ENCODE measurements at places on chromosomes 3 and 15.

GRCh38 chr3:153282355-153282754 lies 120.3 kb downstream of the RAP2B start:
- no peak for DNase-seq

GRCh38 chr3:69186575-69187093 lies 64.2 kb upstream of the LMOD3 start:
- DNase-seq: no peak

GRCh38 chr3:76011121-76011520 lies 225.8 kb upstream of the ZNF717 start:
- no peak for DNase-seq

GRCh38 chr15:66780973-66781718 lies 79.1 kb downstream of the SMAD6 start:
- DNase-seq: no peak

DNA sequence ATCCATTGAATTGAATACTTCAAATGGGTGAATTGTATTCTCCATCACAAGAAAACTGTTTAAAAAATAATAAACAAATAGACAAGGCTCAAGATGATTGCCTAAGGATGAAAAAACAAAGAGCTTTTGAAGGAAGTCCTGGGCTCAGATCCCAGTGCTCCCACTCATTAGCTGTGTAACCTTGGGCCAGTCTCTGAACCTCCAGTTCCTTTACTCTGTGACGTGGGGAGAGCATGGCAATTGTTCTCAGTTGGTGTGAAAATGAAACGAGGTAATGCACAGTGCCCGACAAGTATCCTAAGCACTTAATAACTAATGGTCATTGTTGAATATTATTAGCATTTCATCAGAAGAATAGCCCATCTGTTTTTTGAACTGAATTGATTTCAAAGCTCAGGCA lies 40.7 kb downstream of the TNIK start:
- DNase-seq: no peak

GRCh38 chr3:16417945-16418739 lies 95.4 kb downstream of the RFTN1 start:
- no peak for DNase-seq

DNA sequence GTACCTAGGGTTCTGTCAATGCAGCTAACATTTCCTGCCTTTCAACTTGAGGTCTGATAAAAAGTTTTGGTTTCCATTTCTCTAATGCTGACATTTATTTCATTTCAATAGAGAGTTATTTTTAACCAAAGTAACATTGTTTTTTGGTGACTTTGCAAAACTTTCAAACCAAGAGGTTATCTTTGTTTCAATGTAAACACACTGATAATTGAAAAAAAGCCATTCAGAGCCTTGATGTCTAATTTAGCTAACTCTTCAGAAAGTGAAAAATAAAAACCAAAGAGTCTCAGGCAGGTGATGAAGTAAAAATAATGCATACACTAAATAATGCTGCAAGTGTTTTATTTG lies 9.6 kb upstream of the TIPARP start:
- peak; percentile 36 for DNase-seq

- DNase-seq: no peak
Measured at GRCh38 chr3:114319453-114319852, 25.6 kb downstream of the TIGIT start.

- no peak for DNase-seq
Measured at GRCh38 chr3:50571486-50571885, 2.2 kb downstream of the HEMK1 start.

- no peak for DNase-seq
Measured at GRCh38 chr3:72298201-72299152, 513.5 kb upstream of the PROK2 start.

DNA sequence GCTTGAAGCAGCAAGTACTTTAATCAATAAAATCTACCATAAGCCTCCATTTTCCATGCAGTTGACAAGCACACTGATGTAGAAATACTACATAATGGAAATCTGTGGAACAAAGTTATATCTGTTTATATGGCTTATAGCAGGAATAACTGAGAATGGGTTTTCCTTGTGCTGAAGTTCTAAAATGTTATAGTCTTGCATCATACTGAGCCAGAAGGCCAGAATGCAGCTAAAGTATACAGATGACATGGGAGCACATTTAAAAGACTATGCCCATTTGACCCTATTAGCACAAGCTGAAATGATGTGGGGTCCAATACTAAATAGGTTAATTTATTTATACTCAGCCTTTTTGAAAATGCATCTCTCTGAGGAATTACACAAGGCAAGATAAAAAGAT lies 25.1 kb downstream of the SLC24A5 start:
- DNase-seq: no peak

DNA sequence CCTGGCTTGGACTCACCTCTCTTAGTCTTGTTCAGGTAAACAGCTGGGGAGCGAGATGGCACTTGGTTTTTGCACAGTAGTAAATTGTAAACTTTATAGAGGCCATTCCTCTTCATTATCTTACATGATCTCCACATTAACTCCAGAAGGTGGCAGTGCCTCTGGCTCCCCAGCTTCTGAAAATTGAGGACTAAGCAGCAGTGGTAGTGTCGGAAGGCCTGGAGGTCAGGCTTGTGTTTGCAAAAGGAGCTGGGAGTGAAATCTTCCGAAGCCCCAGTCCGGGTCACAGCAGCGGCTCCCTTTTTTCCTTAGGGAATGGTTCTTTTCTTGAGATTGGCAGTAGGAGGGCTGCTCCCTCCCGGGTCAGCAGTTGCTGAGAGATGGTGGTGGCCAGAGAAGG lies 85.7 kb downstream of the FNDC3B start:
- no peak for DNase-seq

GRCh38 chr3:118055381-118055780 lies 979.3 kb downstream of the IGSF11 start:
- no peak for DNase-seq

DNA sequence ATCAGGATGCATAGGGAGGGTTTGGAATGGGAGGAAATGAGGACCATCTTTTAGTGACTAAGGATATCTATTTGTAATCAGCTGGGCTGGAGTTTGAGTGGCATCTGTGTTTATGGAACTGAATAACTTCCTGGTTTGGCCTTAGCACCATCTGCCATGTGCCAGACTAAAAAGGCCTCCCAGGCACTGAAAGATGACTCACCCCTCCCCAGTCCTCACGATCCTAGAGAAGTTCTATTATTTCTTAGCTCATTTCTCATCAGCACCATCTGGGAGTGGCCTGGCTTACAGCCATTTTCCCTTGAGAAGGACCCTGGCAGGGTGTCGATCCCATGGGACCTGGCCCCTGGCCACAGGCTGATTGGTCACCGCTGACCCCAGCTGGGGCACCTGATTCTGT lies 23.9 kb upstream of the CTXND1 start:
- DNase-seq: no peak

DNA sequence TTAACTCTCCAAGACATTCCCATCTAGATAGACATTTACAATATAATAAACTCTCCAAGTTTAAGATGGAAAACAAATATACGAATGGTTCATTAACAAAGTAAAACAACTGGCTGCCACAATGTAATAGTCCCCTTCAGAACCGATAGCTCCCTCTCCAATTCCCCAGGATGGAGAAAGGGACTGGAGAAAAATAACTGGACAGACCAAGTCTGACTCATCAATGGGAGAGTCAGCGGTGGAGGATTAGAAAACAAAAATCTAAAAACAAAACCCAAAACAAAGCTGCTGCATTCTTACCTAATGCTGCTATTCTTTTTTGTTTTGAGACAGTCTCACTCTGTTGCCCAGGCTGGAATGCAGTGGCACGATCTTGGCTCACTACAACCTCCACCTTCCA lies 468.1 kb downstream of the SHQ1 start:
- no peak for DNase-seq

DNA sequence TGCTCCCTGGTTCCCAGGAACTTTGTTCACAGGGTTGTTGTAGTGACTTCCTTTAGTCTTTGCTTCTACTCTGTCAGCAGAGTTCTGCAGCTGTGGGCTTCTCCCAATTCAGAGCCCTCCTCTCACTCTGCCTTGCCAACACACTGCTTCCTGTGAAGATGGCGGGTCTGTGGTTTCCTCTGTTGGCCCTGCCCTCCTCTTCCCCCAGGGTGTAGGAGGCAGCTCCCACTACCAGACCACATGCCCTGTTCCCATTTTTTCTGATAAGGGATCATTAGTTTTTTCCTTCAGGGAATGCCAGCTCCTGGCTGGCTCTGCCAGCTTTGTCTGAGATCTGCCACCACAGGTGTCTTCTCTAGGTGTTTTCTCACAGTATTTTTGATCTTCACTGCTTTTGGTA lies 12.7 kb downstream of the SPSB4 start:
- no peak for DNase-seq

DNA sequence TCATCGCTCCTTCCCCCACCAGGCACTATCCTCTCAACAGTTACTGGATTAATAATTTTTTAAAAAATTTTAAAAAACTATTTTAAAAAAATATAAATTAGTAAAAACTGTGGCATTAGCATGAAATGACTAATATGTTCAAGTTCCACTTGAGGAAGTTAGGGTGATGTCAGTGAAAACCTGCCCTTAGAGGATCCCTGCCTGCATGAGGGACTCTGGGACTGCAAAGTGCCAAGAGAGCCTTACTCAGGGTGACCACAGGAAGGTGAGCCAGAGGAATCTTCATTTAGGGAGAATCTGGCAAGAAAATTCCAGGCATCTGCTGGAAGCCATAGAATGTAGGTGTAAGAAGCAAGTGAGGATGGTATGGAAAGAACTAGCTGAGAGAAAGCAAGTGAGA lies 157.7 kb upstream of the BCL6 start:
- DNase-seq: no peak

DNA sequence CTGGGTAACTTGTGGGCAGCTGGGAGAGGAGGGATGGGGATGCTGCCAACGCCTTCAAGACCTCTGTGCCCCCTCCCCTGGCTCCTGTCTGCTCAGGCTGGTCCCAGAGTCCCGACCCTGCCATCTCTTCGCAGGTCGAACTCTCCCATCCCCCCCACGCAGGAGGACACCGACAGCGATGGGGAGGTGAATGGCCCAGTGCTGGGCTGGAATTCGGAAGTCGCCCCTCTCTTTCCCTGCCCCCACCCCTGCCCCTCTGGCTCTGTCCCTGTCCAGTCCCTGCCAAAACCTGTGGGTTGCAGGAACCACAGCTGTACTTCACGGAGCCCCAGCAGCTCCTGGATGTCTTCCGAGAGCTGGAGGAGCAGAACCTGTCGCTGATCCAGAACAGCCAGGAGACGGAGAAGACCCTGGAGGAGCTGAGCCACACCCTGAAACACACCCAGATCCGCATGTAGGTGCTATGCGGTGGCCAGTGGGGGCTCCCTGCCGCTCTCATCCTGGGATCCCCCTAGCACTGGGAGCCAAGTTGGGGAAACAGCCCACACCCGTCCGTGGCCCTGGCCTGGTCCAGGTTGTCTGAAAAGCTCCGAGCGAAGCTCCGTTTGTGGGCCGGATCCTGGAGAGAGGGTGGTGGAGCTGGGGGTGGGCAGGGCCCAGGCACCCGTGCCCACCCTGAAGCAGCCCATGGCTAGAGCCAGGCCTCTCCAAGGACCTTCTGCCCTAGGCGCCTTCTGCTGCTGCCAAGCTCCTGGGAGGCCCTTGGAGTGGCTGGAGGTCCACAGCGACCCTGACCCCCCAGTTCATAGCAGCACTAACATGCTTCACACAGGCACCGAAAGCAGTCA lies 28.7 kb downstream of the CFAP100 start:
- DNase-seq: no peak

- DNase-seq: no peak
Measured at GRCh38 chr15:76303909-76304308, 7.4 kb downstream of the ETFA start.

GRCh38 chr3:195068084-195069080 lies 202.6 kb downstream of the XXYLT1 start:
- no peak for DNase-seq

DNA sequence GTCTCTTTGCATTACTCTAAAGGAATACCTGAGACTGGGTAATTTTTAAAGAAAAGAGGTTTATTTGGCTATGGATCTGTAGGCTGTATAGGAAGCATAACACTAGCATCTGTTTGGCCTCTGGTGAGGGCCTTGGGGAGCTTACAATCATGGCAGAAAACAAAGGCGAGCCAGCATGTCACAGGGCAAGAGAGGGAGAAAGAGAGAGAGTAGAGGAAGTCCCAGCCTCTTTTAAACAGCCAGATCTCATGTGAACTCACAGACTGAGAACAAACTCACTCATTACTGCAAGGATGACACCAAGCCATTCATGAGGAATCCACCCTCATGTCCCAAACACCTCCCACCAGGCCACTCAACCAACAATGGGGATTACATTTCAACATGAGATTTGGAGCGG lies 974.6 kb downstream of the FHIT start:
- DNase-seq: no peak

- DNase-seq: no peak
Measured at GRCh38 chr3:140238646-140239314, 303.8 kb downstream of the CLSTN2 start.

- no peak for DNase-seq
Measured at GRCh38 chr15:82647045-82647834, at the start of gene CPEB1. TSS of gene CPEB1 (minus strand) at chr15:82647363. CDS start at chr15:82628459, 18,904 bp downstream.

DNA sequence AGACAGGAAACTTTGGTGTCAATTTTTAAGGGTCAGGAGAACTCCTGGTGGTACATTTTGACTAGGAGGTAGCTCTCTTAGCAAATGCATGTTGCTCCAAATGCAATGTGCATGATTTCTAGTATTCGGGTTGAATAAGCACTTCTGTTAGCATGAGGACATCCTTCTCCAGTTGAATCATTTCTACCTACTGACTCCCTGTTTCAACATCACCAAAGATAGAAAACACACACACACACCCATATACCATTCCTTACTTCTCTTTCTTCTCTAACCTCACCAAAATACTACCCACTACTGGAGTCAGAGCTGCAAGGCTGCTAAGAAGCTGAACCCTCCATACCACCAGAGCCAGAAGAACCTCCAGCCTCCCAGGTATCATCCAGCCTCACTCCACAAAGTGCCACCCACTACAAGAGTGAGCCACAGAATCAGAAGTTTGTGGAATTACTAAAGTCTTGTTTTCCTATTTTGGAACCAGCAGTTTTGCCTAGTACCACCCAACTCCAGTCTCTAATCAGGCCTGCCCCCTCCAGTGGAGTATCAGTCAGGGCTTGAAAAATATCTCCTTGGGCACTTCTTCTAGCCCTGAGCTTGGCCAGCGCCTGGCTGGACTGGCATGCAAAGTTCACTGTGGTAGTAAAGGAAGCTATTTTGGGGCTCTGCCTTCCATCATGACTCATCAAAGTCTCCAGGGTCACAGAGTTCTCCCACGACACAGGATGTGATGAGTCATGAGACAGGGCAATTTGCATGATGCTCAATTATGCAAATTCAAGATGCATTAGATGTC lies 110.3 kb downstream of the CYP19A1 start:
- peak; percentile 75 for DNase-seq

DNA sequence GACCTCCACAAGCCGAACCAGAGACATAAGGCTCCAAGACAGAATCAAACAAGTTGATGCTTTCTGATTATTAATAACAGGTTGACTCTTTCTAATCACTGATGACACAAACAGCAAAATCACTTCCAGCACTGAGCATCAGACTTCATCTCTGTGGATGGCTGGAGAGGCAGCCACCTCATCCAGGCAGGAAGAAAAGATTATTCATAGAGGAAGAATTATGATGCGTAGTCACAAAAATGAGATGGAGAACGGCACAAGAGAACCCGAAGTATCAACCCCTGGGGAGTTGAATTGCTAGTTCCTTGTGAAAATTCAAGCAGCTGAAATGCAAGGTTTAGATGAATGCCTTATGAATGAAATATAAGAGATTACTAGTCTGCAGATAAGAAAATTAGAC lies 49.9 kb upstream of the LMCD1 start:
- no peak for DNase-seq
